Activated CD8-positive, alpha-beta memory T cell treated with anti-CD3 and anti-CD28 coated beads, Interleukin-2, amount 10 ng/mL, durations not matched to agents 7 days and 5 days (primary cell): ENCODE measurements at places on chromosomes 6 and 20. TPM values are rescaled to one million over a fixed set of nuclear protein-coding genes. Genes with fewer than 3 reads are reported as not detected.
A peak's percentile ranks its signal among the peaks of the same experiment; 100 is the strongest.

The PRKN gene
- not detected for total RNA-seq

DNA sequence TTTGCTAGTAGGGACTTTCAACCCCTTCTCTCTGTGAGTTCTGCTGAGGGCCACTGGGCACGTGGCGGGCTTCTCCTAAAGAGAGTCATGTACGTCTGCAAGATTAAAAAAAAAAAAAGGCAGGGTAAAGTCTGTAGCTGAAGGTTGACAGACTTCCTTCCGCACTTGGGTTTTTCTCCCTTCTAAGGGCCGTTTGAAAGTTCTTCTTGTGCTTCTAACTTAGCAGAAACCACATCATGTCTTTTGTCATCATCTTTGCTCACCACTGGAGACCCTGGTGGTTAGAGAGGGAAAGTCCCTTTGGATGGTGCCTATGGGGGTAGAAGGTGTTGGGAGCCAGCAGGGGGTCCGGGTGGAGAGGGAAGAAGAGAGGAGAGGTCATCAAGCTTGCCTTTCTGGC is 31.4 kb downstream of the PRDM1 start:
- DNase-seq: peak; percentile 79

- peak; percentile 59 for DNase-seq
These were observed 338 bp downstream of the SRXN1 start for GRCh38 chr20:652615-653109.

GRCh38 chr20:31859266-31859997 is 10.9 kb downstream of the DUSP15 start:
- no peak for DNase-seq

- no peak for DNase-seq
These were observed 4.6 kb downstream of the DACT2 start for GRCh38 chr6:168314948-168315347.

The CGA gene
- not detected for total RNA-seq

GRCh38 chr6:163340201-163340887 is 74.2 kb upstream of the QKI start:
- DNase-seq: no peak

GRCh38 chr6:11584244-11584643 is 46.7 kb downstream of the TMEM170B start:
- DNase-seq: no peak

- no peak for DNase-seq
These were observed 35.9 kb upstream of the IRAK1BP1 start for GRCh38 chr6:78831492-78831891.

DNA sequence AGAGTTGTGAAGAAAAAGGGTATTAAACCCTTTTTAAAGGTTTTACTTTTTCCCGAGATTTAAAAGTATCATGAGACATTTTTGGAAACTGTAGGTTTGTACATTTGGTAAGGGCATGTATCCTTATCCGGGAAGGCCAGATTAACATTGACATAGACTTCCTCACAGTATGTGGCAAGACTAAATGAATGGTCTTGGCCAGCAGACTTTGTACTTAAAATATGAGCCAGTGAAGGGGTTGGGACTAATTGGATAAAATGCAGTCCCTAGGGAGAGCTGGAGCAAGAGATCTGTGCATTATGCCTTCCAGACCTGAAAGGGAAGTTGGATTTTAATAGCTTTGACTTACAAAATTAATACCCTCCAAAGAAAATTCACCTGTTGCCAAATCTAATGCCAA is 60.4 kb upstream of the CCN2 start:
- no peak for DNase-seq

GRCh38 chr6:15901141-15902115 is 227.5 kb upstream of the MYLIP start:
- peak; percentile 71 for DNase-seq

GRCh38 chr6:38714239-38715015 is 684 bp upstream of the DNAH8 start:
- peak; percentile 50 for DNase-seq

DNA sequence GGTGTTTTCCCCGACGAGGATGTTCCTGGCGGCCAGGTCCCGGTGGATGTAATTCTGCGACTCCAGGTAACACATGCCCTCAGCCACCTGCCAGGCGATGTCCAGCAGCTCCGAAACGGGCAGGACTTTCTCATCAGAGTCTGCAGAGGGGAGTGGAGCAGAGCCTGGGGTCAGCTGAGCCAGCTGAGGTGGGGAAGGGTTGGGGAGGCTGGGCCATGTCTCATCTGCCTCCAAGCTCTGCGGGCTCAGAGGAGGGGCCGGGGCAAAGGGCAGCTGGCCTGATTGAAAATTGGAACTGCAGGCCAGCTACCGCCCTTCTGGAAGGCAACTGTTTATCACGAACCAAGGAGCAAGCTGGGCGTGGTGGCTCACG is 6.4 kb downstream of the PTK6 start:
- no peak for DNase-seq

The GSTA1 gene
- total RNA-seq: not detected

DNA sequence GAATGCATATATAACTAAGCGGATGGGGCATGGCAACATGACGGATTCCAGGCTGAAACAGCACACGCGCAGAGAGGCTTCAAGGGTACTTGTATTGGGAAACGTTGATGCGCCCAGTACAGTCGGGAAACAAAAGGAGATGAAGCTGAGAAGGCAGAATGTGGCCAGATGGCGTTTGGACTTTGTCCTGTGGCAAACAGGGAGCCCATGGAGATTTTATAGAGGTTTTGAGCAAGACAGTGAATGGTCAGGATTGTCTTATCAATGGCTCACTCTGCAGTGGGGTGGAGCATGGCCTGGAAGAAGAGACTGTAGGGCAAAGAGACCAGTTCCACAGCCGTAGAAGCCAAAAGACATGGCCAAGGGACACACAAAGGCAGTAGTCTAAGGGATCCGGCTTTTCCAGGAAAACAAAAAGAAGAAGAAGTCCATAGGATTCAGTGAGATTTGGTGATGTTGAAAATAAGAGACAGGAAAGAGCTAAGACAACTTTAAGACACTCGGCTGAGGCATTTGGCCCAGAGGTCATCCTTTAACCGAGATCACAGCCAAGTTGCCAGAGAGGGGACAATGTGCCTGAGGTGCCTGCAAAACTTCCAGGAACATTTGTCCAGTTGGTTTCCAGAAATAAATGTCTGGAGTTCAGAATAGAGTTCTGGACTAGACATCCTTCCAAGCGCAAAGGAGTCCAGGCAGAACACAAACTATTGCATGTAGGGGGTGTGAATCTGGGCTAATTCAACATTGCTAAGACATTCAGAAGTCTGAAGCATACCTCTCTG is 123.0 kb upstream of the RREB1 start:
- no peak for DNase-seq

The MCHR2 gene
- not detected for total RNA-seq

The FABP7 gene
- not detected for total RNA-seq

The SH3BGRL2 gene
- 0.12 TPM for total RNA-seq

DNA sequence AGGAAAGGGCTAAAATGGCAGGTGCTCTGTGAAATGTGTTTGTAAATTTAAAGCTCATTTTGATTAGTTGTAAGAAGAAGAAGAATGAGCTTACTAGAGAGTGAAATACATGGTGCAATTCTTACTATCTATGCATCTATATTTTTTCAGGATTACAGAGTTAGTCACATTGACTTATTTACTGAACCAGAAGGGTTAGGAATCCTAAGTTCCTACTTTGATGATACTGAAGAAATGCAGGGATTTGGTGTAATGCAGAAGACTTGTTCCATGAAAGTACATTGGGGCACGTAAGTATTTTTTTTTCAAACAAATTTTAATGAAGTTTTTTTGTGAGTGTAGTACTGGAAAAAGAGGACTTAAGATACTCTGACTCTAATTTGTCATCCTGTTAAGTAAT is 99.3 kb downstream of the RTN4IP1 start:
- no peak for DNase-seq

The ASIP gene
- not detected for total RNA-seq

GRCh38 chr6:5832668-5833067 is 174.1 kb downstream of the NRN1 start:
- no peak for DNase-seq

GRCh38 chr6:155227046-155227445 is 36.8 kb upstream of the CLDN20 start:
- DNase-seq: no peak

- no peak for DNase-seq
These were observed 80.2 kb downstream of the SYTL3 start for GRCh38 chr6:158729906-158730540.

The RBBP8NL gene
- total RNA-seq: not detected

GRCh38 chr6:17281497-17282481 is 628 bp downstream of the RBM24 start:
- no peak for DNase-seq

DNA sequence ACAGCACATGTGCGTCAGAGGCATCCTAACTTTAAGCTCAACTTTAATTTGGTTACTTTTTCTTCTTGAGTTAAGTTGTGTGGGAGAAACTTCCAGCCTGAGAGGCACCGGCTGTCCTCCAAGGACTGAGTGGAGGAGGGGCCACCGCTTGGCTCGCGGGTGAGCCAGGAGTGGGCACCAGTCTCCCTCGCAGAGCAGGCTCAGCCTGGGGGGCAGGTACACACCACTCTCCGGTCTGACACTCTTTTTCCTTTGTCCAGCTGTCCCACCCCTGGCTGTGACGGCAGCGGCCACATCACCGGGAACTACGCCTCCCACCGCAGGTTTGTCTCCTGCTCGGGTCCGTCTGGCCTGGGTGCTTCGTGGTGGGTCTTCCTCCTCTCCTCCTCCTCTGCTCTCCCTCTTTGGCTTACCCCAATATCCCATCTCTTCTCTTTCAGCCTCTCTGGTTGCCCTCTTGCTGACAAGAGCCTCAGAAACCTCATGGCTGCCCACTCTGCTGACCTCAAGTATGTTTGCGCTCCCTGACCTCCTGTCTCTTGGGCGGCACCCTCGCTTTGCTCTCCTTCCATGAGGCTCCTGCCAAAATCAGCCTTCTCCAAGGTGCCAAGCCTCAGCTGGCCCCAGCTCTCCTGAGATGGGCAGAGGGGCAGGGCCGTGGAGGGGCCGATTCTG is 32.6 kb upstream of the PCMTD2 start:
- DNase-seq: no peak
